ENCODE measurements at places on chromosomes 4 and X.

GRCh38 chrX:37315511-37316248, 33.5 kb upstream of the PRRG1 start:
- no peak for DNase-seq

- DNase-seq: no peak
Observed at GRCh38 chrX:141619336-141619735, 29.8 kb downstream of the SPANXA2 start.

- DNase-seq: no peak
Observed at GRCh38 chrX:115912372-115912897, 258.1 kb upstream of the AGTR2 start.

DNA sequence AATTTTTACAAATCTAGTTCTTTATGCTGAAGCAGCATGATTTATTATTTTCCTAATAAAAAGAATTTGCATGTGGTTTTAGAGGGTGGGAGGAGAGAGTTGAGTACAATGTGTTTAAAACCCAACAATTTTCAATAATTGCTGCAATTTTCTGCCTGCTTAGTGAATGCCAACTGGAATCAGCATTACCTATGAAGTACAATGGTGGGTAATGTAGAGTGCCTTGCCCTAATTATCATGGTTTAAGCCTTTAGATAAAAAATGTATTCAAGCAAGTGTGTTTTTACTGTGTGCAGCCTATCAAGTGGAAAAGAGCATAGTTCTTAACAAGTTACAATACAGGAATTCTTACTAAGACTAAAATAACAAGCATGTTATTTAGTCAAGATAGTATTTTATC, 77.9 kb upstream of the ANKRD50 start:
- DNase-seq: no peak

DNA sequence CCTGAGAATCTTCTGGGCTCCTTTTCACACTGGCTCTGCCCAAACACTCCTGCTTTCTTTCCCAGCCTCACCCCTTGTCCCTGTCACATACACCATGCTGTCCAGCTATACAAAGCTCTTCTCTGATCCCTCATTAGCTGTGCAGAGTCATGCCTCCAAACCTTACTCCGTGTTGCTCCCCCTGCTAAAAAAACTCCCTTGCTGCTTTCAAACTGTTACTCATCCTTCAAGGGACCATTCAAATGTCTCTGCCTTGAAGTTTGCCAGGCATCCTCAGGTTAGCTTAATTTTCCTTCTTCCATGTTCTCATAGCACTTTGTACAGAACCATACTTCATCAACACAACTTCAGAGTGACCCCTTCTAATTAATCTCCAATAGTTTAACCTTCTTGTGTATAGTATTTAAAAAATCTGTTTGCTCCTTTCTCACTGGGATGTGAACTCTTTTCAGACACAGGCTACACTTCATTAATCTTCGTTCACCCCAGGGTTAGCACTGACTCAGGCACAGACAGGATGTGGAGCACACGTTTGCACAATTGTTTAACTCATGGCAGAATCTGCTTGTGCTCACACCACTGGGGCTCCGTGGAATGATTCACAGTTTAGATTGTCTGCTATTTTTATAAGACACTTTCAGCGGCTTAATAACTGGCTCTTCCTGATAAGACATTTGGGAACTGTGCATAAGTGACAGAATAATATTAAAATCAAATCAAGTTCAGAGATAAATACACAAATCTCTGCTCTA, 21.4 kb upstream of the SEL1L3 start:
- DNase-seq: no peak

- DNase-seq: no peak
Observed at GRCh38 chr4:41379230-41379629, 122.5 kb downstream of the UCHL1 start.

Data from activated CD4-positive, alpha-beta T cell treated with anti-CD3 and anti-CD28 coated beads for 4 hours (primary cell).